ENCODE measurements at places on chromosomes 5 and 9.
A peak's percentile ranks its signal among the peaks of the same experiment; 100 is the strongest.

GRCh38 chr9:95058795-95059386, 258.6 kb downstream of the FANCC start:
- no peak for DNase-seq

GRCh38 chr5:149035372-149035790, 27.5 kb downstream of the SH3TC2 start:
- peak; percentile 77 for DNase-seq

DNA sequence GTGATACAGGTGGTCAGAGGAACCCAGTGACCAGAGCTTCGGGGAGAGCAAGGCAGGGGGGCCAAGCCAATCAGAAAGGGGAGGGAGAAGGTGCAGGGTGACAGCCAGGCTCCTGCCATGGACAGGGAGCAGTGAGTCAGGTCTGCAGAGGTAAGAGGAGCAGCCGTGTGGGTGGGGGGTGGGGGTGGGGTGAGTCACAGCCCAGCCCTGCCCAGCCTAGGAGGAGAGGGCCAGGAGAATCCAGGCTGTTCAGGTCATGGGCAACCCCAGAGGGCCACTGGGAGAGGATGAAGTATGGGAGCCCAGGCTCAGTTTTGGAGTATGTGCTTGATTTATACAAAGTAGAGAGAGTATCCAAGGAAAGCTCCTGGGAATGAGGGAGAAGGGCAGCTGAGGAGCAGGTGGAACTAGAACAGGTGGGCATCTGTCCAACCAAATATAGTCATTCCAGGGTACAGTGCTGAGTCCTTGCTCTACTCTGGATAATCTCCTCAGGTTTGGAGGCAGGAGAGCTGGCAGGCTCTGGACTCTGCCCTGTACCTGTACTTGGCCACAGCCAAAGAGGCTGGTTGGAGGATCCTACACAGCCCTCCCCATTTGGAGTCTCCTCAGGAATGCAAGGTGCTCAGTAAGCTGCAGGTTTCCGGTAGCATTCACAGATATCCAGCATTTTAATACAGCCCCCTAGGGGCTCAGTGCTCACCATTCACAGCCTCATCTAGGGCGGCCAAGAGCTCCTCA, 1.6 kb downstream of the HBEGF start:
- no peak for DNase-seq

- DNase-seq: no peak
These were observed 2.1 kb upstream of the INPP5E start for GRCh38 chr9:136441681-136442245.

- no peak for DNase-seq
These were observed 24.7 kb upstream of the TJP2 start for GRCh38 chr9:69149321-69149807.
